ENCODE measurements at places on chromosomes 3 and 15.

DNA sequence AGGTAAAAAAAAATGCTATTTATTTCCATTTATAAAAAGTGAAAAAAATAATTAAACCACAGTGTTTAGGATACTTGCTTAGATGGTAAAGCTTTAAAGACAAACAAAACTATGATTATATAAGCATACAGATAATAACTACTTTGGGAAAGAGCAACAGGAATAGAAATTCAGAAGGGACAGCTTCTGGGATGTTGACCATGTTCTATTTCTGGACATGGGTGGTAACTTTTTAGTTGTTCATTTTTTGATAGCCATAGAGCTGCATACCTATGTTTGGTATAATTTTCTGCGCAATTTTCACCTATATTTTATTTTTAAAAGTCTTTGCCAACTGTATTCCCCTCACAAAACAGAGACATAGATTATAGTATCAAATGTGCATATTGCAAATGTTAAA lies 572.0 kb upstream of the NR2F2 start:
- DNase-seq = no peak

DNA sequence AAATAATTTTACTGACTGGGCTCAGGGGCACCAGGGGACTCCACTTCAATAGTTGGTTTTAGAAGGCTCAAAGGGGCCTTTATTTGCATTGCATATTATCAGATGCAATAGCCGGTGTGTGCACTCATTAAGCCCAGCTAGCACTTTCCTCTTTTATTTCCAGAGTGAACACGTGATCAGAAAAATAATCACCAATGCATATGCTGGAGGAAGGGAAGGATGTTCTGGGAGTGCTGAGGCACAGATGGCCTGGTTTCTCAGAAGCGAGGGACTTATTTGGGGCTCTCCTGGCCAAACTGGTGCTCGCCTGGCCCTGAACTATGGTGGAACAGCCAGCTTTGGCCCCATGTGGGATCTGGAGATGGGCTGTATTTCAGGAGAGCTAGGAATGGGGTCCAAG lies 60.4 kb upstream of the SEC13 start:
- DNase-seq = no peak

GRCh38 chr15:29770796-29771195 lies 51.5 kb downstream of the TJP1 start:
- DNase-seq = no peak

DNA sequence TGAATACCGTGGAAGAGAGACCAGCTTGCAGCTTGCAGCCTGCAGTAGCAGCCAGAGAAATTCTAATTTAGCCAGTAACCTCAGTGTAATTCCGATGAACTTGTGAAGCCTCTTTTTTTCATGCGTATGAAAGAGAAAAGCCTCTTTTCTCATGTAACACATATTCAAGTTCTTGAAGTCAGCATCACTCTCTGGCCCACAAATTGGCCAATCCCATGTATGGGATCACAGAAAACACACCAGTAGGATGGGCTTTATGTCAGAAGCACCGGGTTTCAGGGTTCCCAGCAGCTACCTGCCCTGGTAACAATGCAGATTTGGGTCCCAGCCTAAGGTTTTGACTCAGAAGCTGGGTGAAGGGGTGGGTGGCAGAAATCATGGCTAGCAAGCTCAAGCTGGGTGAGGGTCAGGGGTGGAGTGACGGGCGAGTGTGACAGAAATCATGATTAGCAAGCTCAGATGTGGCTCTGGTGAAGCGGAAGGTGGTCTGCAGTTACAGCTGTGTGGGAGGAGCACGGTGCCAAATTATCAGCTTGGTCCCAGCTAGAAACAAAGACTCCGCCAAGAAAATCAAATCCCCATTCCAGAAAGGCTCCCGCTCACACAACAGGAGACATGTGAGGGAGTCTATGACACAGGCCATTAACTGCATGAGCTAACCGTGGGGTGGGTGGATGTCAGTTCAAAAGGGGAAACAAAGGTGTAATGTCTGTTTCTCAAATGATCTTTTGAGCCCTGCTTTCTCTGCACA lies 86.6 kb downstream of the SNRK start:
- DNase-seq = no peak

GRCh38 chr3:81033684-81034083 lies 727.8 kb downstream of the GBE1 start:
- no peak for DNase-seq

DNA sequence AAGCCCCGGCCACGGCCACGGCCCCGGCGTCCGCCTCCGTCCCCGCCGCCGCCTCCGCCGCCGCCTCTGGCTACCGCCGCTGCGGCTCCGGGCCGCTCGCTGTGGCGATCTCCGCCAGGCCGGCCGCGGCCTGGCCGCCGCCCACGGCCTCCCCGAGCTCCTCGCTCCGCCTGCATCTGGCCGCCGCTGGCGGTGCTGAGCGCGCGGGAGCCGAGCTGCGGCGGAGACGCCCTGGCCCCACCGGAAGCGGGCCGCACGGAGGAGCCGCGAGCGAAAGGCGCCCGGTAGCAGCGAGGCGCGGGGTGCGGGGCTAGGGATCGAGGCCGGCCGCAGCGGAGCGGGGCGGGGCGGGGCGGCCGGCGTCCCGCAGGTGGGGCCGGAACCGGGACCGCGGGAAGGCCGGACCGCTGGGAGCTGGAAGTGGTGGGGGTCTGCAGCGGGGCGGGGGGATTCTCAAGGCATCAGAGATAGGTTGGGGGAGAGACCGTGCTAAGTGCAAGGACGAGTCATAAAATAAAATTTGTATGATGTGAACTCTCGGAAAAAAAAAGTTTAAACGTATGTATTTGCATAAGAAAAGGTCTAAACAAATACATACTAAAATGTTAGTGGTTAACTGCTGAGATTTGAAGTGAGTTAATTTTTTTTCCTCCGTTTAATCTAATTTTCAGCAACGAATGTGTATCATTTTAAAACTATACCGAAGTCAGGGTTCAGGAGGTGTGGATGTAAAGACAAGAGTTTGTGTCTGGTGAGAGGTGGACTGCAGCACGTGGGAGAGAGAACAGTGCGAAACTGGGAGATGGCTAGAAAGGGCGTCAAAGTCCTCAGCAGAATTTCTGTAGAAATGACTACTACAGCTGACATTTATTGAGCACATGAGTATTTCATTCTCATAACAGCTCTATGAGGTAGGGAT lies at the start of gene AVEN:
AVEN (minus strand) TSS at position 334 of the 919 bp plus-strand sequence; CDS start at position 176, 158 bp downstream.
- peak; percentile 83 for DNase-seq

DNA sequence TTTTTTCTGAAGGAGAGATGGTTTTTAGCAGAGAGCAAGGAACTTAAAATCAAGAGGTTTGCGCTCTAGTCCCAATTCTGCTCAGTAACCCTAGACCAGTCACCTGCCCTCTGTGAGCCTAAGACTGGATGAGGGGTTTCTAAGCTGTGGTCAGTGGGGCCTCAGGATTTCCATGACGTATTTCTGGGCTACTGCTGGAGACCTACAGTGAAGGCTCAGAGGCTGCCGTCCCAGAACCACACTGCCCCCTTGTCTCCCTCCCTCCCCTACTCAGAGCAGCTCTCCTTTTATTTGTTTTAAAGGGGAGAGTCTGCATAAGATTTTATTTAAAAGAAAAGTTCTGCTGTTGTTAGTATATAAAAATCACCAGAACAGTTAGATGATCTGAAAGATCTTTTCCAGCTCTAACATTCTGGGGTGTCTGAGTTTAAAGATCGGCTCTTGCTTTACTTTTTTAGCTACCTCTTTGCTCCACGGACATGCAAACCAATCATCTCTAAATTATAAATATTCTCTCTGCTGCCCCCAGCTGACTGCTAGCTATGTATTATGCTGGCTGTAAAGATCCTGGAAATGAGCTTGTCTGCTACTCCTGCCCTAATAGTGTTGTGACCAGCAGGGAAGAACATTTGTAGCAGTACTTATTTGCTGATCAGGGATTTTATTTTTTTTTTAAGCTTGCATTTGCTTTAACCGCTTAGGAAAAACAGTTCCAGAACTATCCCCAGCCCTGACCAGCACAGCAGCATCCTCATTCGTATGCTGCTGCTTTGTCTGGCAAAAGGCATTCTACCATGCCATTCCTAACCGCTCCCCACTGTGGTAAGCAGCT lies 28.6 kb upstream of the NDUFB4 start:
- no peak for DNase-seq

GRCh38 chr15:33086500-33087121 lies 107.9 kb downstream of the FMN1 start:
- DNase-seq = no peak

- DNase-seq = peak; percentile 84
These were observed 20.4 kb upstream of the SATB1 start for GRCh38 chr3:18445401-18446148.

Data from activated CD8-positive, alpha-beta memory T cell treated with anti-CD3 and anti-CD28 coated beads, Interleukin-2, amount 50 U/mL, for 48 hours (primary cell).